NCI-H1417 (cell line): ENCODE measurements at places on chromosomes 4 and X.

GRCh38 chrX:80799584-80799983, 10.1 kb downstream of the BRWD3 start:
- DNase-seq = no peak

- DNase-seq = no peak
Observed at GRCh38 chrX:134362560-134363089, 97.3 kb upstream of the HPRT1 start.

- DNase-seq = no peak
Observed at GRCh38 chrX:37380924-37381323, 31.8 kb downstream of the PRRG1 start.

GRCh38 chr4:1502976-1503375, 96.7 kb upstream of the NKX1-1 start:
- DNase-seq = peak; percentile 46

- DNase-seq = no peak
Observed at GRCh38 chrX:43849173-43849572, 33.1 kb downstream of the MAOB start.
